ENCODE measurements at places on chromosomes 11 and 22.

DNA sequence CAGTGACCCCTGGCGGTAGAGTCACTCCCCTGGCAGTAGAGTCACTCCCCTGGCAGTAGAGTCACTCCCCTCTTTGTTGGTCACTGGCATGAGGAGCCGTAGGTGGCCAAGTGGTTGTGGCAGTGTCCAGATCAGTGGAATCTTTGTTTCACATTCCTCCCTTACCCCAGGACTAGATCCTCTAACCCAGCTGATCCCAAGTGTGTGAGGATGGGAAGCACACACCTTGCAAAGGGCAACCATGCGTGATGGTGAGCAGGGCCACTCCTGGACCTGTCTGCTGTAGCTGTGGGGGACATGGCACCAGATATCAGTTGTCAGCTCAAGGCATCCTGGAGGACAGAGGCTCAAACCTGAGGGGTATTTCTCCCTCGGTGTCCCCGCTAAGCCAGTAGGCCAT, 37.8 kb downstream of the OSBP2 start:
- DNase-seq, result no peak

DNA sequence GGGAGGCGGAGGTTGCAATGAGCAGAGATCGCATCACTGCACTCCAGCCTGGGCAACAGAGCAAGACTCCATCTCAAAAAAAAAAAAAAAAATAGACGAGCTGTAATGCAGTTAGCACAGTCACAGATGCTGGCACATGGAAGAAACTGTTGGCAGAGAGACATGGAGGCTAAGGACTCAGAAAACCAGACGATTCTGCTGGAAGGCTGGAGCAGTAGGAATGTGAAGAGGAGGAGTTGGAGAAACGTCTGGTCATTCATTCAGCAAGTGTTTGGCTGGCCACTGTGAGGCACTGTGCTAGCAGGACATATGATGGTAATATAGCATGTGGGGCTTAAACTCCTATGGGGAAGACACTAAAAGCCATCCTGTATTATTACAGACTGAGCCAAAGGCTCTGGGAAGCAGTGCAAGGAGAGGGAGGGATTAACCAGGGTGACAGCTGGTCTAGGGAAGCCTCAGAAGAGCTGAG, 5.0 kb downstream of the UQCR10 start:
- DNase-seq, result no peak

DNA sequence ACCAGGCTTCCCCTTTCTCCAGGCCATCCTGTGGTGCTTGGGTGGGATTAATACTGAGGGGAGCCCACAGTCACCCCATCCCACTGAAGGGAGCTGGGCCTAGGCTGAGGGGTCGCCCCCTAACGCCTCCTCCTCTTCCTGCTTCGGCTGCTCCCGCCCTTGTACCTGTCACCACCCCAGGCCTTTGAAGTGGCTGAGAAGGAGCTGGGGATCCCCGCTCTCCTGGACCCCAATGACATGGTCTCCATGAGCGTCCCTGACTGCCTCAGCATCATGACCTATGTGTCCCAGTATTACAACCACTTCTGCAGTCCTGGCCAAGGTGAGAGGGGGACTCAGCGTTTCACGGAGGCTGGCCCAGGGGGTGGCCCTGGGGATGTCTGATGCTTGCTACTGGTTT, 6.1 kb downstream of the MICALL1 start:
- no peak for DNase-seq

- DNase-seq, result no peak
Observed at GRCh38 chr11:65817312-65817834, 16.4 kb upstream of the SNX32 start.

- no peak for DNase-seq
Observed at GRCh38 chr11:107695446-107695845, 16.4 kb downstream of the SLN start.

GRCh38 chr11:98800696-98801095, 220.1 kb upstream of the CNTN5 start:
- no peak for DNase-seq

- DNase-seq, result no peak
Observed at GRCh38 chr11:92580908-92581307, 356.3 kb downstream of the FAT3 start.

DNA sequence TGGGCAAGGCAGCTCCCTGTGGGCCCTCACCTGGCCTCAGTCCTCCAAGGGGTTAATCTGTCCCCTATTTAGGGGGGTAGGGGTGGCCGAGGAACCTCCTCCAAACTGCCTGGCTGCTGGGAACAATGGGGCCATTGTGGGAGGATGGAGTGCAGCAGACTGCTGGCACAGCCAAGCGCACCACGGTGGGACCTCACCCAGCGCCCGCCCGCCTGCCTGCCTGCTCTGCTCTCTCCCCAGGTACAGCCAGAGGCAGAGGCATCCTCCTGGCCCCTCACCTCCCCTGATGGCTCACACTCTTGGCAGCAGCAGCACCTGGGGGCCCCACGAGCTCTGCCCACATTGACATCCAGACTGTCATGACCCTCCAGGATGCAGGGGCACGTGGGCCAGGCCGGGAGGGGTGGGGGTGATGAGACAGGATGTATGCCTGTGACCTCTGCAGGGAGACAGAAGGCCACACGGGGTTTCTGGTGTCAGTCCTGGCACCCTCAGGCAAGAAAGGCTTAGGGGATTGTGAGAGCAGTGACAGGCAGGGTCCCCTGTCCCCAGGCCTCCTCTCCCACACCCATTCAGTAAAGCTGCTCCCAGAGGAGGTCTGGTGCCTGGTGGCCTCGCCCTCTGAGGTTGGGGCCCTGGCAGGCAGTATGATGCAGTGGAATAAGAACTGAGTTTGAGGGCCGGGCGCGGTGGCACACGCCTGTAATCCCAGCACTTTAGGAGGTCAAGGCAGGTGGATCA, 11.4 kb downstream of the BCL9L start:
- DNase-seq, result peak; percentile 54

DNA sequence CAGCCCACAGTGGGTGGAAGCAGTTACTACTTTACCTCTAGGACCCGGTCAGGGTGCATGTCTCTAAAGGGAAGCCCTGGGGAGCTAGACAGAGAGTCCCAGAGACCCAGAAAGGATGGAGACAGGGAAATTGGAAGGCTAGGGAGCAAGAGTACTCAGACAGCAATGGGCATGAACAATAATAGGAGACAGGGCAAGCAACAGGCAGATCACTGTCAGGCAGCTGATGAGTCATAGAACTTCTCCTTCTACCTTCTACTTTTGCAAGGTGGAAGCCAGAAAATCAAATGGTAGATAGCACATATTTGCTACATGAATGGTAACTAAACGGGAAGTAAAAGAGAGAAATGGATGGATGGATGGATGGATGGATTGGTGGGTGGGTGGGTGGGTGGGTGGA, 19.6 kb downstream of the CD5 start:
- no peak for DNase-seq

DNA sequence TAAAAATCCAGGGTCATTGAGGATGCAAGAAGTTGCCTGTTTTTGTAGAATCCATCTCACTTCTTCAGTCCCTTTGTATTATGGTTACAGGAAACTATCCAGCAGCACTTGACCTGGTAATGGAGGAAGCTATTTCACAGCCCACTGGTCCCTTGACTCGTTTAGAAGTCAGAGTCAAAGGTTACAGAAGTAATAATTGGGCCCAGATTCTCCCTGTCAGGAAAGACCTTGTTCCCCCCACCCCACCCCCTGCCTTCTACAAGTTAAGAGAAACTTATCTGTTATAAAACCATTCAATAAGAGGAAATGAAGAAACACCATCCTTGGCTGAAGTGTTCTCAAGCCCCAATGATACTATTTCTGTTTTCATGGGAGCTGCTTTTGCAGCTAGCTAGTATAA, 65.8 kb downstream of the CSTPP1 start:
- DNase-seq, result no peak

GRCh38 chr22:30838111-30838510, 130.5 kb downstream of the MORC2 start:
- DNase-seq, result no peak

DNA sequence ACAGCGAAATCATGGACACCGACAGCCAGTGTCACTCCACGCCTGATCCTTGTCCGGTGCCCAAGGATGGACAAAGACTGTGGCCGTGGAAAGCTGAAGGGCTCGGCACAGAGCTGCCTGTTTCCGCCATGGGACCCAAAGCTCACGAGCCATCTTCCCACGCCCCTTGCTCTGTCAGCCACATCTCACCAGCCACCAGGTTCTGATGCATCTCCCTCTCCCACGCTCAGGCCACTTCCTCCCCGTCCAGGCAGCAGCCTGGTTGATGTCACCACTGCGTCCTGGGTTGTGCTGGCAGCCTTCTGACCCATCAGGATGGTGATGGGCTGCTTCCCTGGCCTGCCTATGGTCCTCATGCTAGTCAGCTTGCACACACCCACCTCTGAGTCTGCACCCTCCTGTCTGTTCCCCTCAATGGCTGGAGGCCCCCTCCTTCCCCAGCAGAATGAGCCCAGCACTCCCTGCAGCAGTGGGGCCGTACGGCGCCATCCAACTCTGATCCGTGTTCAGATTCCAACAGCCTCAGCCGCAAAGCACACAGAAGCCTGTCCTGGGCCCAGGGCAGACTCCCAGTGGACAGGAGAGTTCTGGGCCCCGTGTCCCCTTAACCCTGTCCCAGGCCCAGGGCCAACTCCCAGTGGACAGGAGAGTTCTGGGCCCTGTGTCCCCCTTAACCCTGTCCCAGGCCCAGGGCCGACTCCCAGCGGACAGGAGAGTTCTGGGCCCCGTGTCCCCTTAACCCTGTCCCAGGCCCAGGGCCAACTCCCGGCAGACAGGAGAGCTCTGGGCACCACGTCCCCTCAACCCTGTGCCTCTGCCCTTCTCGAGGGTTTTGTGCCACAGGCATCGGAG, 259.5 kb downstream of the BRD1 start:
- no peak for DNase-seq

GRCh38 chr11:46121724-46122477, 647 bp upstream of the PHF21A start:
- DNase-seq, result peak; percentile 67

DNA sequence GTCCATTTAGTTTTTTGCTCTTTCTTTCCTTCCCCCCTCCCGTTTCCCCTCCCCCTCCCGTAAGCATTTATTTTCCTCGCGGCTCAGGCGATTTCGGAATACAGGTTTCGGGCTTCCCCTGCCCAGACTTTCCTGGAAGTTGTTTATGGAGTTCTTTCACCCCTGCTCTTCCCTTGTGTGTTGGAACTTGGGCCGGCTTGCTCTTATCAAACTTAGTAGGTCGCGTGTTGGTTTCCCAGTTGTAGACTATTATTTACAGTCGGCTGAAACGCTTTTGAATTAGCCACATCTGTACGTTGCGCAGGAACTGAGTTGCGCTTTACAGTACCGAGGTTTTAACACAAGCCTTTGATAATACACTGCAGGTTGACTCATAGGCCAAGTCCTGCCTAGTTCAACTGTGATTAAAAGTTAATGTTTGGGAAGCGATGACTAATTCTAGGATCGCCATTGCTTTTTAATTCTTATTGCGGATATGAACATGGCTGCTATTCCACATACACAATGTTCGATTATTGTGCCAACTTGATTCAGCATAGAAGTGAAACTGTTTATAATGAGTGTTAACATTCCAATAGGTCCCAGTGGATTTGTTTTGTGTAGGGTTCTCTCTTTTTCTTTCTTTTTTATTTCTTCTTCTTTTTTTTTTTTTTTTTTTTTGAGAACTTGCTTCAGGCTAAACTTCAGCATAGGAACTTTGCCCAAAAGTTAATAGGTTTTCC, 1.7 kb downstream of the YAP1 start:
- no peak for DNase-seq

- DNase-seq, result no peak
Observed at GRCh38 chr11:122082205-122082604, 33.8 kb downstream of the BLID start.

- no peak for DNase-seq
Observed at GRCh38 chr11:29260939-29261705, 755.7 kb downstream of the KCNA4 start.

DNA sequence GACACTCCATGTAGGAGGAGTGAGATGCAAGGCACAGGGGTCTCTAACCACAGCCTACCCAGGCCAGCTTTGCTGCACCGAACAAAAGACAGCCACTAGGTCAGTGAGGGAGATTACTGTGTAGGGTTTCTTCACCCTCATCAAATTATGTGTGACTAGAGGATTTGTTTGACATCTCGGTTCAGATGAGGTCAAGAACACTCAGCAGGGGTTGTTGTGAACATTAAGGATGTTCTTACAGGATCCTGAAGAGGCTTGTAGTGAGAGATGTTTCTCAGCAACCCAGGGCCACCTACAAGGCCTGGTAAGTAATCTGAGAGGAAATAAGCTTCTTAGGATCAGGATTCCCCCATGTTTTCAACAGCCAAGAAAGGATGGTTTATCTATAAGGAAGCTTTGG, 202.1 kb downstream of the NXPE2 start:
- DNase-seq, result no peak

DNA sequence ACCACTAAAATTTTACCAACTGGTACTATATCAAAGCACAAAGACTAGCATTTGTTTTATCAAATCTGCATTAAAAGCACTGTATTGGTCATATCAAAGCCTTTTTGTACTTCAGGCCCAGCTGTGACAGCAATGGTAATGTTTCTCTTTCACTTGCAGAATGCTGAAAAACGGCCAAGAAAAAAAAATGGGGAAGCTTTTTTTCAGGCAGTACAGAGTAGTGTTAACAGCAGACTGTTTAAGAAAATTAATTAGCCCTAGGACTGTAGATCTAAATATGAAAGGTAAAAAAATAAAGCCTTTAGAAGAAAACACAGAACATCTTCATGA, 33.3 kb downstream of the DENND5A start:
- DNase-seq, result no peak

GRCh38 chr11:76251226-76251575, 44.9 kb upstream of the WNT11 start:
- DNase-seq, result no peak

GRCh38 chr11:61076506-61077304, 25.6 kb upstream of the CD5 start:
- DNase-seq, result no peak

DNA sequence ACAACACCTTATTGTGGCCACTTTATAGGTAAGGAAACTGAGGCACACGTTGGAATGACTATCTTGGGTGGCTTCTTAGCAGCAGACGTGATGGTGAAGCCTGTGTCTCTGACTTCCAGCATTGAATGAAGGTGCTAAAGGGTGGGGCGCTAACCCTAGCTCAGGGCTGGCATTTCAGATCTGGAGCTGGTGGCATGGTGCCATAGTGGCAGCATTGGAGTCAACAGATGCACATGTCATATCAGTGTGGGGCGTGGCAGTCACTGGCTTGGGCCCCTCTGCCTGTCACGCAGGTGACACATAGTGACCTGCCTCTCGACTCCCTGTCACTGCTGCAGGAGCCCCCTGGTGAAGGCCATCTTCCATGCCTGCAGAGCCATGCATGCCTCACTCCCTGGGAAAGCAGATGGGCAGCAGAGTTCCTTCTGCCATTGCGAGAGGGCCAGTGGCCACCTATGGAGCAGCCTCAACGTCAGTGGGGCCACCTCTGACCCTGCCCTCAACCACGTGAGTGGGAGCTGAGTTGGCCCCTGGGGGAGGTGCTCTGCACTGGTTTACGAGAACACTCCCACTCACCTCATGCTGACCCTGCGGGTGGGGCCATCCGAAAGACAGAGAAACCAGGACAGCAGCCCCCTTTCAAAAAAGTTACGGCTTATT, 14.8 kb downstream of the SHISA8 start:
- DNase-seq, result no peak

GRCh38 chr11:119590651-119591351, 138.2 kb downstream of the NECTIN1 start:
- no peak for DNase-seq

Measured in activated T-cell treated with anti-CD3 and anti-CD28 coated beads, Interleukin-2, amount 50 U/mL, for 4 hours (primary cell).